ENCODE measurements at places on chromosomes 2 and 18.
A peak's percentile ranks its signal among the peaks of the same experiment; 100 is the strongest.

GRCh38 chr2:32937602-32938448 is 8.9 kb upstream of the LTBP1 start:
- no peak for DNase-seq

GRCh38 chr2:47639467-47639866 is 143.5 kb upstream of the MSH6 start:
- DNase-seq: no peak

DNA sequence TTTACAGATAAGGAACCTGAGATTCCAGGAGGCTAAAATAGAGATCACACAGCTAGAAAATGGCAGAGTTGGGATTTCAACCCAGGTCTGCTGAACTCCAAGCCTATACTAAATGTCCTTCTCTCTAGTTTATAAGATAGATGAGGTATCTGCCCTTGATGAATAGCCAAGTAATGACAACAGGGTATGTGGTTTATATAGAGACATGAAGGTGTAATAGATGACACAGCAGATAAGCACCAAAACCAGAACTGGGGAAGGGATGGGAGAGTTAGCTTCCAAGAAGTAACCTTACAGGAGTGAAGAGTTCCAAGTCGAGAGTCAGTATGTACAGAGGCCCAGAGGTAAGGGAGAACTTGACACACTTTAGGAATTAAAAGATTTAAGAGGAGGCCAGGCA is 104.7 kb upstream of the UBXN4 start:
- DNase-seq: no peak

DNA sequence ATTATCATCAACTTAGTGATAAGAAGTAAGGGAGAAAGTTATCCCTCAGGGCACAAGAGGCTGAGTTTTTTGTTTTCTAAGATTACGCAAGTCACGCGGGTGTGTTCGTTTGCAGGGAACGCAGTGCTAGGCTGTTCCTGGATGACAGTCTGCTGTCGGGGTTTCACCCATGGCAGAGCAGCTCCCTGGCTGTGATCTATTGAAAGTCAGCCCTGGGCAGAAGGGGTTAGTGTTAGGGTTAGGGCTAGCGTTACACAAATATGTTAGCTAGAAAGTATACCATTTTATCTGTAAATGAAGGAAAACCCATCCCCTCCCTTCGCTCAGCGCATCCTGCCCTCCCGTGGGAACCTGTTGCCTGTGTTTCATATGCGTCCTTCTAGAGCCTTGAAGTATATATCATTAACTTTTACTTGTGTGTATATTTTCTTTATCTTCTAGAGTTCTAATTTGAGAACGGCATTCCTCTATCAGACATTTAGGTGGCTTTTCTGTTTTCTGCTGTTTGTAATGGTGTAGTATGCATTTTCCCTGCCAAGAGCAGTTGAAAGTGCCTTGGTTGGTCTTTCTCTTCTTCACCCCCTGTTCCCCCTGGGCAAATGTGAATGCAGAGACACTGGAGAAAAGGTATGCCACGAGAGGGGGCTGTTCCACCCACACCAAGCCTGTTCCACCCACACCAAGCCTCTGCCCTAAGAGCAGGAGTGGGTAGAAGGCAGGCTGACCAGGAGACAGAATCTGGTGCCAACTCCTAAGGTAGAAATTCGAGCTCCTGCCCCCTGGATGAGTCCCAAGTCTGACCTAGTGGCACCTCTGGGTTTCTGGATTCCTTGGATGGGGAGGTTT is 47.0 kb downstream of the ARMC9 start:
- DNase-seq: peak; percentile 11

- no peak for DNase-seq
These were observed 32.3 kb downstream of the CYP26B1 start for GRCh38 chr2:72115110-72116080.

DNA sequence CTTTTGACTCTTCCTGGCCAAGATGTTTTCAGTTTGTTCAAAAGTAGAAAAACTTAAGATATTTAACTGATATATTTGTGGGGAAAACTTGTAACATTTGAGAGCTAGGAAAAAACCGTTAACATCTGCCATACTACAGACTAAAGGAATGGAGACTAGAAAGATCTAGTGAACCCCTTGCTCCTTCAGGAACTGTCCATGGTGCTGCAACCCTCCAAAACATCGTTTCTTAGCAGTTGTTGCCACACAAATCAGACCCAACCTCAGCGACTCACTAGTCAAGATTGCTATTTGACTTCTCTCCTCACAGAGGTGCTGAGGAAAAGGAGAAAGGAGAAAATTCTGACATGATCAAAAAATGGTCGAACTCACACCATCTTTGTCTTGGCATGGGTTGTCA is 393.8 kb upstream of the LYPD1 start:
- DNase-seq: peak; percentile 36

GRCh38 chr2:114076961-114077360 is 187.1 kb downstream of the ACTR3 start:
- DNase-seq: no peak

- no peak for DNase-seq
These were observed 687.9 kb downstream of the CCDC85A start for GRCh38 chr2:56871644-56872043.

- no peak for DNase-seq
These were observed 223.1 kb downstream of the C1D start for GRCh38 chr2:67839668-67840067.

DNA sequence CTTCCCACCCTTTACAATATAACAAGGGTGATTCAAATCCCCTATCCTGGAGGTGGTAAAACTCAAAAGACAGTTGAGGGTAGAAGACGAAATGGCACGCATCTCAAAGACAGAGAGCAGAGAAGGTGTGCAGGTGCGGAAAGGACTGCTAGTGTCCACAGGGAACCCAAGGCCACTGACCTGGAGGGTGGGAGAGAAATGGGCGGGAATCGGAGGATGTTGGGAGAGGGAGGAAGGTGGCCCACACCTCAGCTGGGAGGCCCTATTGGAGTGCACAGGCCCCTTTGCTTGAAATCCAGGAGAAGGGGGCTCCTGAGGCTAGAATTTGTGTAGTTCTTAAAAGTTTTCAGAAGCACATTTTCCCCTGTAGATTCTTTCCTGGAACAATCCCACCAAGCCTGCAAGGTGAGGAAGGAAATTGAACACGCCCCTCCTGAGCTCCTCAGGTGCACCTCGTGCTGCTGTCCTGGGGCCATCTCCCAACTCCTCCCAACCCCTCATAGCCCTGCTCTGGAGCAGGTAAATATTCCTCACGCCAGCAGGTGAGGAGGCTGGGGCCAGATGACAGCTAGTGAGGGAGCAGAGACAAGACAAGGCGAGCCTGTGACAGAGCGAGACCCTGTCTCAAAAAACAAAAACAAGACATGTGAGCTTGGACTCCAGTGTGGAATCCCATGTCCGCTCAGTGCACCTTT is 99.3 kb downstream of the MCFD2 start:
- no peak for DNase-seq

GRCh38 chr2:239985356-239985755 is 39.8 kb downstream of the NDUFA10 start:
- DNase-seq: no peak

DNA sequence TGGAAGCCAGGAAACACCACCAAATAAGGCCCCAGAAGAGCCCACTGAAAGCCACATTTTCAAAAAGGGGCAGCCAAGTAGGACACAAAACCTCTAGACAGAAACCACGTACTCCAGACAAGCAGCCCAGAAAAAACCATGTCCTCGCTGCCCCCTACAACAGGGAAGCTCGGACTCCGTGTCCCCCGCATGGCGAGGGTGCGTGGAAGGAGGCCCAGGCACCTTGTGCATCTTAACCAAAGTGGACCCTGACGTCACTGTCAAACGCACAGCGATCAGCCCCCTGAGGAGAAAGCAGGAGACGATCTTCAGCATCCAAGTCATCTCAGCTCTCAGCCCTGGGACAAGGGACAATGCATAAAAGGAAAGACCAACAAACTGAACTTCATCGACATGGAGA is 168.4 kb downstream of the EIPR1 start:
- DNase-seq: no peak

DNA sequence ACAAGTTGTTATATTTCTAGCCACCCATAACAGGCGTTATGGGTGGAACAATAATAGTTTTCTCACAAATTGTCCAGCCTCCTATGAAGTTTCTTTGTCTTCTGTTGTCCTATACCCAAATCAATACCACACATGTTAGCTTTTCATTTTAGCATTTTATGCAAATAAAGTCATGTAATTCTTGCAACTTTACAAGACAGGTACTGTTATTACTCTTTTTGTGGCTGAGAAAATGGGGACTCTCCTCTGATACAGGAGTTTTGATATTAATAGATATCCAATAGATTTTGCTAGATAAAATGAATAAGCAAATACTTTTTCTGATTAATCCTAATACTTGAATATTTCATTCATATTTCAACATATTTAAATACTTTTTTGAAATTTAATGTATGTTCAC is 151.0 kb downstream of the PMAIP1 start:
- DNase-seq: no peak

DNA sequence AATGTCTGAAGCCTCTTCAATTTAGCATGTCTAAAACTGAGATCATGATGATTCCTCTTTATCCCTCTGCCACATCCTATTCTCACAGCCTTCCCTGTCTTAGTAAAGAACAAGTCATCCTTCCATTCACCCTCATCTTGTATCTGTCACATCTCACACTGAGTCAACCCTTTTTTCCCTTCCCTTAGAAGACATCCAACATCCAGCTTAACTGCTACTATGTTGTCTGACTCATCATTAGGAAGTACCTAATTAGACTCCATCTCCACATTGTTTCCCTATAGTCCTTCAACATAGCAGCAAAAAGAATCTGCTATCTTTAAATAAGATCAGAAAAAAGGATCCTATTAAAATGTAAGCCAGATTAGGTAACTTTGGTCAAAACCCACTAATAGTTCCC is 85.2 kb upstream of the GRB14 start:
- no peak for DNase-seq

DNA sequence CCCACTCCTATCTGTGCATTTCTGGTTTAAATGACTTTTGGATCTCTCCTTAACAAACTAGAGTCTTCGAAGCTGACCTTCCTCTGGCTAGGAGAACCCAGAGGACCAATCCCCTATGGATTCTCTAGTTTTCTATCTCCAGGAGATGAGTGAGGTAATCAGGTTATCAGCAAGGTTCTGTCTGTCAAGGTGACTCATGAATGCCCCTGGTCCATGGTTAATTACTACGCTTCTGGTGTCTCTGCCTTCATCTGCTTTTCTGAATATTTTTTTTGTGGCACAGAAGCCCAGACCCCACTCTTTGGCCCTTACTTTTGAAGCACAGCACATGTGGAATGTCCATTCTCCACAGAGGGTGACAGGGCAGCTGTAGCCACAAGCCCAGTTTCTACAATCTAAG is 897.9 kb upstream of the KLHL29 start:
- DNase-seq: no peak

GRCh38 chr18:79245517-79246001 is 150.2 kb upstream of the NFATC1 start:
- no peak for DNase-seq

GRCh38 chr2:190578158-190579057 is 43.9 kb upstream of the NEMP2 start:
- DNase-seq: no peak

GRCh38 chr2:29834624-29835023 is 86.8 kb downstream of the ALK start:
- no peak for DNase-seq

GRCh38 chr2:101897301-101897700 is 94.5 kb upstream of the IL1R2 start:
- no peak for DNase-seq

- no peak for DNase-seq
These were observed 85.9 kb downstream of the EIPR1 start for GRCh38 chr2:3291750-3292149.

DNA sequence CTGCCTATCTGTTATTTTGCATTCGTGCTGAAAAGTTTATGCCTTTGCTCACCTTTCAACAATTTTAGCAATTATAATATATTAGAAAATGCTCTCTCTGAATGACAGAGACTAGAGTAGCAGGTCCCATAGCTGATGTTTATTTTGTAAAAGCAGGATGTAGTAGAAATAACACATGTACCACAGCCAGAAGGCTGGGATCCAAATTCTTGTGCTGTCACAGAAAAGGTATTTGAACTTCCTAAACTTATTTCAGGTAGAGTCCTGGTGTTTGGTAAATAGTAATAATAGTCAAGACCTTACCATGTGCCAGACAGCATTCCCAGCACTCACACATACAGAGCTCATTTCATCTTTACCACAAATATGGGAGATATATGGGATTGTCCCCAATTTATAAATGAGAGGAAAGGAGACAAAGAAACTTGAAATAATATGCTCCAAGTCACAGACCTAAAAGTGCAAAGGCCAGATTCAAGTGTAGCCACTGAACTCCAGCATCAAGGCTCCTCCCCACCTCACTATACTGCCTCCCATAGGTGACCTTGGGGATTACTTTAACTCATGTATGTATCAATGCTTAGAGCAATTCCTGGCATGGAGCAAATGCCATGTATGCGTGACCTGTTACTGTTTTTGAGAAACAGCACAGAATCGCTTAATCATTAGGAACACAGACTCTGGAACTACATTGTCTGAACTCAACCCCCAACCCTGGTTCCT is 284.7 kb upstream of the RAB12 start:
- DNase-seq: no peak

DNA sequence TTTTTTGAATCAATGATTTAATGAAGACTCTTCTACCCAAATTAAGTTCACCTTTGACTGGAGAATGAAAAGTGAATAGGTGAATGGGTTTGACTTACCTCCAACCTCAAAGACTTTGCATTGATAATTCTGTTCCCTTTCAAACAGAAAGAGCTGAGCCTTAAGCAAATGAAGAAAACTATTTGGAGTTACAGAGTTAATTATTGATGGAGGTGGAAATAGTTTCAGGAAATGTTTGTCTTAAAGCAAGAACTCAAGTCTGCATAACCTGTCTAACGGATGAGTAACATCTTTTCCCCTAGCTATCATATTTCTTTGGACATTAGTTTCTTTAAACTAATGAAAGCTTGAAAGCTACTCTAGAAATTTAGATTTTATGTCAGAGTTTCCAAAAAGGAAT is 166.5 kb downstream of the CERS6 start:
- no peak for DNase-seq

DNA sequence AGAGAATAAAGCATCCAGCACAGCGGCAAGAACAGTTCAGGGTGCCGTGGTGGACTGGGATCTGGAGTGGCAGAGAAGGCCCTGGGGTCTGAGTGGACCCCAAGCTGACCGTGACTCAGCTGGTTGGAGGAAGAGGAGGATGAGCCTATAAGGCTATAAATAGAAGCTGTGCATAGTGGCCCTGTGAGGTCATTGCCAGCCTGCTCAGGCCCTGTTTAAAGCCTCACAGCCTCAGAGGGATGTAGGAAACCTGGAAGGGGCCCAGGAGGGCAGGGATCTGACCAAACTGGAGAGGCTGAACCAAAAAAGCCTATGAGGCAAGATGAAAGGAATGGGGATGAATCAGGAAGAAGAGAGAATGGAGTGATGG is 11.3 kb upstream of the DES start:
- DNase-seq: no peak
